Caco-2 (cell line): ENCODE measurements at places on chromosomes 2 and 18. TPM values are rescaled to one million over a fixed set of nuclear protein-coding genes. Genes with fewer than 3 reads are reported as not detected.
A peak's percentile ranks its signal among the peaks of the same experiment; 100 is the strongest.

GRCh38 chr18:9575558-9575957 is 38.8 kb downstream of the PPP4R1 start:
- peak; percentile 74 for DNase-seq

GRCh38 chr2:130828461-130828860 is 8.3 kb upstream of the ARHGEF4 start:
- DNase-seq, result no peak

DNA sequence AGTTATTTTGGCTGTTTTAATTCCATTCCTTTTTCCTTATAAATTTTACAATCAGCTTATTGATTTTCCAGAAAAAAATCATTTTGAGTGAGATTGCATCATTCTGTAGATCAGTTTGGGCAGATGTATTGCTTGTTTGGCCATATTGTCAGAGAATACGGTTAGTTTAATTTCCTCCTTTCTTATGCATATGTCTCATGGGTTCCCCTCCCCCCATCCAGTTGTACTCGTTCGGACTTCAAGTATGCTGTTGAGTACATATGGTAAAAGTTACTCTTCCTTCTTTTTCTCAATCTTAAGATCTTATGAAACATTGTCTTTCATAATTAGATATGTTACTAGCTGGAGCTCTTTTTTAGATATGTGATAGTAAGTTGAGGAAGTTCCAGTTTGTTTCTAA is 131.2 kb upstream of the TTC27 start:
- no peak for DNase-seq

GRCh38 chr18:36352384-36352783 is 54.9 kb downstream of the FHOD3 start:
- no peak for DNase-seq

DNA sequence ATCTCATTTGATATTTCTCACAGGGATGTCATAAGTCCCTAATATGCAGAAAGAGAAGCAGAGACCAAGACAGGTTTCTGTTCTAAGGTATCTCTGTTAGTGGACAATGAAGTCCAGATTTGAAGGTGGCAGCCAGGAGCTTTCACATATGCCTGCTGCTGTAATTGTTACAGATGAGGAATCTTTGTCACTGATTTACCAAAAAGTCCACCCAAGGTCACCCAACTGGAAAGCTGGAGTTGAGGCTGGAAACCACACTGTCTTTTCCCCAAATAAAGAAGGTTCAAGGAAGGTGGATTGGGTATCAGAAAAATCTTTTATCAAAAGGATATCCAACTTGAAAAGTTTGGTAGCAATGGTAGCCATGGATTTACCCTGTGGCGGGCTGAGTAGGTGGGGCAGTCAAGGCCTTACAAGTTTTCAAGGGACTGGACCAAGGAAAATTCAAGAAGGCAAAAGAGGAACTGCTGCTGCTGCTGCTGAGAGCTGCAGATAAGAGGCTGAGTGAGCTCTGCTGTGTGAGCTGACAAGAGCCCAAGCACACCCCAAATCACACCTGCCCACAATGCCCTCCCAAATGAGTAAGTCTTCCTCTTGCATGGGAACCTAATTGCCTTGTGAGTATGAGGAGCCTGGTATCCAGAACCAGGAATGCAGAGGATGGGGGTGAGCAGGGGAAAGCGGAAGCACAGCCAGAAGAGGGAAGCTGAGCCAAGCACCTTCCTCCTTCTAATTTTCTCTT is 241.2 kb downstream of the ANAPC1 start:
- no peak for DNase-seq

DNA sequence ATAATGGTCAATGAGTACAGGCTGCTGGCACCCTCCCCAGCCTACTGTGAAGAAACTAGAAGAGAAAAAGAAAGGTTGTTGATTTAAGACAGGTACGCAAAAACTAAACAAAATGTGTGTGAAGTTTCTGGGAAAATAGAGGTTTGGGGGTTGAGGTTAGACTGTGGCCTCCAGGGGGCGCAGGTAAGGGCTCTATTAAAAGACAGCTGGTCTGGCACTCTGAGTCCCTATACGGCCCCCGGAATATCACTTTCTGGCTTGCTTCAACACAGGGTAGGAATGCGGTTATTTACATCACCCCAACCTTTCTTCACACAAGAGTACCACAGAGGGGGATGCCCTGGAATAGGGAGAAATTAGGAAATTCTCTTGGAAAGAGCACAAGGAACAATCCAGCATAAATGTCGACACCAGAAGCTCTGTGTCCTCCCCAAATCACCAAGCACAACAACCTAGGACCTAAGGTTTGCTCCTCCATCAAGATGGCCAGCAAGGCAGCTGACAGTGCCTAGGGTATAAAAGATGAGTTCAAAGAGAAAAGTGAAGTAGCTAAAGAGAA is 480.8 kb upstream of the KLHL29 start:
- peak; percentile 42 for DNase-seq

DNA sequence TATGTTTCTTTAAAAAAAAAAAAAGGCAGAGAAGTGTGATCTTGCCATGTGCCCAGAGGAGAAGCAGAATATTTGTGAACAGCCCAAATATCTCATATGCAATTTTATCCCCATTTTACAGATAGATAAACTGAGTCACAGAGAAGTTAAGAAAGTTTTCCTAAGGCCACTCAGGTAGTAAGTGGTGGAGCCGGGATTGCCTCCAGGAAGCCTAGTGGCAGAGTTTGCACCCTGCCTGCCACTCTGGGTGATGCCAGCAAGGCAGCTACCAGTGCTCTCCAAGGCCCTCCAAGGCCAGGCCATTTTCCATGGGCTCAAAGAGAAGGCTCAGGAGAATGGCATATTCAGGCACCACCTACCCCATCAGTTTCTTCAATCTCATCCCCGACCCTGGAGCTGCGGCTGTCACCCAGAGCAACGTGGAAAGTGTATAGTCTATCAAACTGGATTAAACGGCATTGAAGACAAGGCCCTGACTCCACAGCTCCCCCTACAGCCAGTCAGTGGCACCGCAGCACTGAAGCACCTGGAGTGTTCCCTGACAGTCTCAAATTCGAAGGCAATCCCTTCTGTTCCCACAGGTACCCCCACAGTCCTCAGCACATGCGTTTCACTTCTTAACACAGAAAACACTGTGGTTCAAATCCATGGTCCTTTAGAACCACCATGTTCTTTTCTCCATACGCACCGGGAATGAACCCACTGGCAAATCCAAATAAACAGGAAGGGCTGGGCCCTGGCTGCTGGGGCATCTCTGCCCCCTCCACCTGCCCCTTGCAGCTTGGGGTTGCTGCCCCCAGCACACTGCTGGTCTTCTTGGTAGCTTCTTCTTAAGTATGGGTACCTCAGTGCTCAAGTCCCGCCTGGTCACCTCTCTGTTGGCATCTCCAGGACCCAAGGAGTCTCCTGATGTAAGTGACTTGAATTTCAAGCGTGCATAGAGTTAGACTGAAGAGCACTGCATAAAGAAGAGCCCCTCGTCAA is 175.3 kb downstream of the INHBB start:
- no peak for DNase-seq

DNA sequence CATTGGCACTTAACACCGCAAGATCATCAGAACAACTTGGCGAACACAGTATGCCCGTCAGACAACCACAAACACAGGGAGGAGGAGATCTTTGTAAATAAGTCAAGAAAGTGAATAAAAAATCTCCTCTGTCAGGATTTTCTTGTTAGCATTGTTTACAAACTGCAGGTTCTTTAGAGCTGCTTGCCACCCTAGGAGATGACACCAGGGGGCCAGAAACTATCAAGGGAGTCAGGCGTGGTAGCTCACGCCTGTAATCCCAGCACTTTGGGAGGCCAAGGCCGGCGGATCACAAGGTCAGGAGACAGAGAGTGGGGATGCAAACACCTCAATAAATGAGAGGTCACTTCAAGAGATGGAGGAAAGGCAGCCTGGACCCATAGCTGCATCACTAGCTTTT is 428.1 kb downstream of the SETBP1 start:
- DNase-seq, result no peak

DNA sequence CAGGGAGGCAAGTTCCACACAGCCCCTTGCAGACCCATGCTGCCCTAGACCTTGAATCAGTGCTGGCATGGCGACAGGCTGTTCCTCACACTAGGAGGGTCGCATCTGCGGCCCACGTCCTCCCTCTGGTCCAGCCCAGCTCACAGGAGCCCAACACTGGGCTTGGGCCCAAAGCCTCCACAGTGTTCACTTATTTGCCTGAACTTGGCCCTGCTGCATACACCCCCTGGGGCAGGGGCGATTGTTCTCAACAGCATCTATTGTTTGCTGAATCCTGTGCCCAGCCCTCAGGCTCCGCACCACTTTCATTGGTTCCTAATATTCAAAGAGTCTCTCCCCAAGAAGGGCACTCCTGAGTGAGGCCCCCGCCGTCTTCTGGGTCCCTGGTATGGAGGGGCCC is 90.7 kb downstream of the ZBTB7C start:
- DNase-seq, result no peak

DNA sequence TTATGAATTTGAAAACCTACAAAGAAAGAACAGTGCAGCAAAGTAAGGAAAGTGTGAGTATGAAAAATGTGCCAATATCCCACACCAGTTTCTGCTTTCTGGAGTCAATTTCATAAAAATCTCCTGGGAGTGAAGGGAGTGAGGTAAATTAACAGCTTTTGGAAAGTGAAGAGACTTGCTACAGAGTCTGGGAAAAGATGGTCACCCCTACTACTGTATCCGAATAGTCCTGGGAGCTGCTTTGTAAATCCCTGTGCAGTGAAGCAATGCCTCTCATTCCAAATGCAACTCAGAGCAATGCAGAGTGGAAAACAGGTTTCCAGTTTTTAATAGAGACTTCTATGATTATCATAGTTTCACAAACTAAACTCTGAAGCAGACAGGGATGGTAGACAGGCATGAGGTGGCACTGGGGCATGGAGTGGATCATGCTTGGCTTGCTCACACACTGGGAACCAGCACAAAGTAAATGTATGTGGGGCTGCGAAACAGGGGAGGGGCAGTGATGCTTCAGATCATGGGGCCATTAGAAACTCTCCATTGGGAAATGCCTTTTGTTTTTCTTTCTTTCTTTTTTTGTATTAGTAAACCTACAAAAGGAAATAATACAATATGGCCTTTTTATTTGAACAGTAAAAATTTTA is 10.6 kb downstream of the COL5A2 start:
- no peak for DNase-seq

DNA sequence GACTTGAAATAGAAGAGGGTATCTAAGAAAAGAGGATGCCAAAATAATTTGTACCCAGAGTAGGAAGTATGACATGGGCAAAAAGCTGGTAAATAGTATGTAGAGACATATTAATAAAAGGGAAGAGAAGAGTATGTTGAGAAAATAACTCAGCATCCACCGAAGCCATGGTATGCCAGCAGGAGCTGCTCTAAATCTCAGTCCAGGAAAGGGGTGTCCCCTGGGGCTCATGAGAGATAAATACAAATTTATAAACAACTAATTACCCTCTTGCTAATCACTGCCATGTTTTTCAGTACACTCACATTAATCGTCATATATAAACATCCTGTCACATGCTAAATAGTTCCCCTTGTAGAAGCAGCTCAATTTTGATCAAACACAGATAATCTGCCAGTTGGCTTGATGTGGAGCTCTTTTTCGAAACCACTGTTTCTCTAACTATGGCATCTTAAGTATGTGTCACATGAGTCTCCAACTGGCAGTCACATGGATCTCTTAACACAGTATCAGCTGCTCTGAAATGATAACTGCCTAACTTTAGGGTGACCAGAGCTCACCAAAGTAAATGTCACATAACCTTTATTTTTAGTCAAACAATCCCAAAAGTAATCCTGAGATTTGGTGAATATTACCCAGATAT is 31.9 kb downstream of the EXOC6B start:
- DNase-seq, result no peak

DNA sequence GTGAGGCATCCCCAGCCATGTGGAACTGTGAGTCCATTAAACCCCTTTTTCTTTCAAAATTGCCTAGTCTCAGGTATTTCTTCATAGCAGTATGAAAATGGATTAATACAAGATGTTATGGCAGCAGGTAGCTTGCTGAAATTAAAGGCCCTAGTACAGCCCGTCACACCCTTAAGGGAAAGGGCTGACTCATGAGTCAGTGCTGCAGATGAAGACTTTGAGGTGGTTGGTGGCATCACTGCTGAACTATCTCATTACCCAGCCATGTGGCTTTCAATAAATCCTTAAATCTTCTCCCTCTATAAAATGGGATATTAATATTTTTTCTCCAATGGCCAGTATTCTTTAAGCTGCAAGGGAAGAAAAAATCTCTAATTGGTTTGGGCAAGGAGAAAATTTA is 226.1 kb upstream of the CCDC68 start:
- DNase-seq, result no peak

- peak; percentile 11 for DNase-seq
Measured at GRCh38 chr2:206840999-206841398, 75.6 kb downstream of the FASTKD2 start.

- DNase-seq, result no peak
Measured at GRCh38 chr2:241620419-241620769, 16.6 kb downstream of the THAP4 start.

DNA sequence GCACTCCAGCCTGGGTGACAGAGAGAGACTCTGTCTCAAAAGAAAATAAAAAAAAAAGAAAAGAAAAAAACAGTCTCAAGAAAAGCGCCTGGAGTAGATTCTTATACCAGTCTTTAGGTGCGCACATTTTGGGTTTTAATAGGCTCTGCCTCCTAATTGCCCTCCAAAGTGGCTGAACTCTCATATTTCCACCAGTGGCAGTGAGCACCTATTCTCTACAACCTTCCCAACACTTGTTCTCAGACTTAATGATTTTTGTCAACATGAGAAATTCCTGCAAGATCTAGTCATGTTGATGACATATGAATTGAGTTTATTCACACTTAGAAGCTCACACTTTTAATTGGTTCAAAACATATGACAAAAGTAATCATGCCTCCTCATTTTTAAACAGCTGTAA is 39.0 kb downstream of the PLB1 start:
- DNase-seq, result no peak

- no peak for DNase-seq
Measured at GRCh38 chr2:81714817-81715216, 1410.3 kb upstream of the LRRTM1 start.

The DOK6 gene
- not detected in 2 replicates for total RNA-seq

GRCh38 chr2:183163821-183164649 is 39.8 kb downstream of the NUP35 start:
- no peak for DNase-seq

The STRADB gene
- 41.2 and 49.0 TPM in 2 replicates for total RNA-seq

The SIX2 gene
- total RNA-seq, result 0.88 and 1.9 TPM in 2 replicates

DNA sequence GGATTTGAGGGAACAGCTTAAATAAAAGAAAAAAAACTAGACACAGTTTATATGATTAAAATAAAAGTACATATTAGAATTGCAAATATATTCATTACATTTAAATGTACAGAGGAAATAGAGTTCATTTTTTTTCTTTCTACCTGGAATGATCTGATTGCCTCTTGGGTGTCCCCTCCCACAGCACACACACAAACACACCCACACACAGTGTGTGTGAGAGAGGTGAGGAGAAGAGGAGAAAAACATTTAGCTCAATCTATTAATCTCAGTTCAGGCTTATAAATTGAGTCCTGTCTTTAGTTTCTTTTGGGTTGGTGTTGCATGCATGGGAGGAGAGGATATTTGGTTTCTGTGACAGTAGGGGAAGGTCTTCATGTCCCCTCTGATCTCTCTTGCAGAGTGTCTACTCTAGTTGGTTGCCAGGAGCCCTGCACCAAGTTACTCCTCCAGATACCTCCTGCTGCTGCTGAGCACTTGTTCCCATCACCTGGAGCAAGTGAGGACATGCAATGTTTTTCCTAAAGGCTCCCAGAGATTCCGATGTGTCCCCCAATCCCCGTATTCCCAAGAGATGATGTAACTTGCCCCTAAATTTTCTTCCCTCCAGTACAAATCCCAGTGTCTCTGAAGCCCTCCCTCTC is 50.8 kb upstream of the REG3A start:
- no peak for DNase-seq

The GLI2 gene
- total RNA-seq, result 0.58 and 0.70 TPM in 2 replicates

- no peak for DNase-seq
Measured at GRCh38 chr2:19865151-19865550, 36.6 kb downstream of the TTC32 start.

GRCh38 chr2:174552880-174553279 is 44.7 kb downstream of the WIPF1 start:
- no peak for DNase-seq
